Non-pigmented ciliary epithelial cell (primary cell): ENCODE measurements at places on chromosomes 12 and 14.

- DNase-seq = no peak
Observed at GRCh38 chr12:2455410-2455809, 339.4 kb upstream of the FKBP4 start.

- DNase-seq = no peak
Observed at GRCh38 chr12:94218233-94218632, 69.9 kb downstream of the PLXNC1 start.

DNA sequence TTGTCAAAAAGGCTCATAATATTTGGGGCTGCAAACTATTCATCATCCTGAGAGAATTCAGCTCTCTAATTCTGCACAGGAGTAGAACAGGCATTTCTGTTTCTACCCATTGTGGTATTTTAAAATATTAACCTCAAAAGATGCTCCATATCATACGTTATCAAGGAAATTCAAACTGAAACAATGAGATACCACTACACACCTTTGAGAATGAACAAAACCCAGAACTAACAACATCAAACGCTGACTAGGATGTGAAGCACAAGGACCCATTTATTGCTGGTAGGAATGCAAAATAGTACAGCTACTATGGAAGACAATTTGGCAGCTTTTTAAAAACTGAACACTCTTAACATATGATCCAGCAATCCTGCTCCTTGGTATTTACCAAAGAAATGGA is 171.8 kb downstream of the DUSP6 start:
- no peak for DNase-seq

DNA sequence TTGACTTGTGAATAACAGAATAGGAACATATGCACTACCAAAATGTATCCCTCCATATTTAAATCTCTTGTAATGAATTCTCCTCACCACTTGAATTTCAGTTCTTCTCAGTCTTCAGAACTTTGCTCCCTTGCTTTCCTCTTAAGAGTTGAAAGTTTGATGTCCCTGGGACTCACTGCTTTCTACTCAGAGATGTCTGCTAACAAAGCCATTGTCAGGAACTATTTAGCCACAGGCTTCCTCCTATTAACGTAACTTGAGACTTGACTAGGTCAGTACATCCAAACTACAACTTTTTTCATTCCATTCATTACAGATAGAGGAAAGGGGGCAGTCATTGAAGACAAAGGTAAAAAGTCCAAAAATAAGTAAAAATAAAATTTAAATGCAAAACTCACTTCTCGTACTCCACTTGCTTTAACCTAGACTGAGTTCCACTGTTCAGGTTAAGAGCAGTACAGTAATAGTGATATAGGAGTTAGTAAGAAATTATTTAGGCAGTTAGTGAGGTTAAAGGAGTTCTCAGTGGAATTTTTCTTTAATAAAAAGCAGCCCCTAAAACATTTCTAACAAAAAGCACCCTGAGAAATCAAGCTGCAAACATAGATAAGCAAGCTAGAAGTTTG is 364.2 kb downstream of the SOX5 start:
- DNase-seq = no peak

- no peak for DNase-seq
Observed at GRCh38 chr12:1879633-1880032, 38.8 kb downstream of the CACNA2D4 start.

DNA sequence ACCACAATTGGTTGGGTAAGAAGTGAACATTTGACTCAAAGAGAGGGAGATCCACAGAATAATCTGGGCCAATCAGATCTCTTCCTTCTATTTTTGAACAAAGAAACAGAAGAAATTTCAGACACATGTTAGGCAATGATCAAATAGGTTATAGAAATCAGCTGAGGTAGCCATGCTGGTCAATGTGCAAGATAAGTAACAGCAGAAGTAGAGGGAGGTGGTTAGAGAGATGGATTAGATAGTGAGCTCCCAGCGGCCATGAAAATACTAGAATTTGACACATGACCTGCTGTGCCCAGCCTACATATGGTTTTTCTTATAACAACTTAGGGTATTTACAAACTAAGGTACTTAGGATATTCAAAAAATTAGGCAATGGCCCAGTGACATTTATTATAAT is 230.9 kb upstream of the ARID2 start:
- DNase-seq = no peak

DNA sequence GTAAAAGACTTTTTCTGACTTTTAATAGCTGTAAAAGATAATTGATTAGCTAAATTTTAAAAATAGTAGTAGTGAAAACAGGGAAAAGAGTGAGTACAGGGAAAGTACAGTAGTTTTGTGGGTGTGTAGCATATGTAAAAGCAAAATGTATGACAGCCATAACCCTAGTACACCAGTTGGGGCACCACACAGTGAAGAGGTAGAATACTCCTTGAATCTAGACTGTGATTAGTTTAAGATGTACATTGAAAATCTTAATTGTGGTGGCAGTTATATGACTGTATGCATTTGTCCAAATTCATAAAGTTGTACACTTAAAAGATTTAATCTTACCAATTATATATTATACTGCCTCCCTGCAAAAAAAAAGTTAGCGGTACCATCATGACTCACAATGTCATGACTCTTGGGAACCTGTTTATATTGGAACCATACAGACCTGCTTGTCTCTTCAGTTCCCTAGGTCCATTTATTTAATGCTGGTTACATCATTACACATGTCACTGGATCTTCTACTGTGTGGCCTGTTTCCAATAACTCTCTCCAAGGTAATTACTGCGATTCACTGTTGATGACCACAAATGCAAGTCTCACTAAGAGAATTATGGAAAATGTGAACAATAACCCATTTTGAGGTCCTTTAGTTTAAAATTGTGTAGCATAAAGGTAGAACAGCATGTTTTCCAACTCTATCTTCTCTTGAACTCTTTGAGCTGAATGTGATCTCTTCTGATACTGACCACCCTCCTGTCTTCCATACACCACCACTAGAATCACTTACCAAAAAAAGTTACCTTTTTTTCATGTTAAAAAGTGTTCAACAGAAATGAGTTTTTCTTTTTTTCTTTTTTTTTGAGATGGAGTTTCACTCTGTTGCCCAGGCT is 264.2 kb upstream of the AMIGO2 start:
- no peak for DNase-seq

DNA sequence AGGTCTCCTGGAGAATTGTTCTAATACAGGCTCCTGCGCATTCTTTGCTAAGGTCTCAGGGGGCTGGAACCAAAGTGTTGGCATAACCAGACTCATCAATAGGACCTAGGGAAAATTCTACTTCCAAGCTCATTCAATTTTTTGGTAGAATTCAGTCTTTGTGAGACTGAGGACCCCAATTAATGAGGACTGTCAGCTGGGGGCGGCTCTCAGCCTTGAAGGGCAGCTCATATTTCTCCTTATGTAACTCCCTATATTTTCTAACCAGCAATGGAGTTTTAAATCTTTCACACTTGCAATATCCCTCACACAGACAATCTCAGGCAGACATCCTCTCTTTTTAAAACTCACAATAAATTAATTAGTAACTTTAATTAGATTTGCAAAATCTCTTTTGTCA is 476.4 kb upstream of the LRFN5 start:
- DNase-seq = no peak

DNA sequence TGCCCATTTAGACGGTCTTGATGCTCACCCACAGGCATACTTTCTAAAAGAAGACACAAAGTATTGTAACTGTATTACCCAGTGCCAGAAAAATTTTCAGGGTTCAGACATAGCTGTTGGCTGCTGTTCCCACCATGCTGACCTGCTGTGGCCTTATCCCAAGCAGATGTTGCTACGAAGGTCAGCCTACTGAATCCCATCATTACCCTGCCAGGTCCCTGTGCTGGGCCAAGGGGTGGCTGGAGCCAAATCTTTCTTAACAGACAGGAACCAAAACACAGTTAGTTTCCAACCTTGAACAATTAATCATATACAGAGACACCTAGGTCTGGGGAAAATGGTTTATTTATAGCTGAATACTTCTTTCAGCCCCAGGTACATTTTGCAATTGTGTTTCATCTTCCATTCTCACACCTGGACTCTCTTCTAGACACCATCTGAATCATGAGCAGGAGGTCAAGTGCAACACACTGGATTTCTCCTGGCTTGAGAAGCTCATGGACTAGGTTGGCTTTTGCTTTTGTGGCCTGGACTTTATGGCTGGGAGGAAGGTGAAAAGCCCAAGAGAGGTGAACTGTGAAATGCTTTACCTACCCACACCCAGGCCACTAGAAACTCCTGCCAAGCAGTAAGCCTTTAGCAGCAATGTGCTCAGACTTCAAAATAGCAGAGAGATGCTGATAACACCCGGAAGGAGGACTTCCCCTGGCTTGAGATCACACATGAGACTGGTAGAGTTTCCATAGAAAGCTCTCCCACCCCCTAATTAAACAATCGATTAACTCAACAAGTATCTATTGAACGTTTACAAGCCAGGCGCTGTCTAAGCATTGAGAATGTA is 150.1 kb downstream of the SUDS3 start:
- DNase-seq = no peak
